ENCODE measurements at places on chromosomes 2 and 18.

DNA sequence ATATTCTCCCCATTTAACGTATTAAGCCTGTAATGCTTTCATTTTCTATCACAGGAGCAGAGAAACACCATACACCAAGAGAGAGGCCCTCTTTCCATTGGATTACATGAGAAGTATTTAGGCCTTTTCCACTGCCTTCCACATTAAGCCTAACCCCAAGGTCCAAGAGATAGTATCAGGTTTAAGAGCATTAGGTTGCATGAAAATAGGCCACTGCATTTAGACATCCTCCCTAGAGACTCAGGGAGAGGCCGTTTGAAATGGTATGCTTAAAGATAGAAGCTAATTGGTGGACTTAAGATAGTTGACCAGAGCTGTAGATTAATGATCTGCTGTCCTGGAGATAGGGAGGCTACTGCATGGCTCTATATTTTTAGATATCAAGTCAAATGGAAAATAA lies 128.5 kb upstream of the PTPRM start:
- no peak for DNase-seq

DNA sequence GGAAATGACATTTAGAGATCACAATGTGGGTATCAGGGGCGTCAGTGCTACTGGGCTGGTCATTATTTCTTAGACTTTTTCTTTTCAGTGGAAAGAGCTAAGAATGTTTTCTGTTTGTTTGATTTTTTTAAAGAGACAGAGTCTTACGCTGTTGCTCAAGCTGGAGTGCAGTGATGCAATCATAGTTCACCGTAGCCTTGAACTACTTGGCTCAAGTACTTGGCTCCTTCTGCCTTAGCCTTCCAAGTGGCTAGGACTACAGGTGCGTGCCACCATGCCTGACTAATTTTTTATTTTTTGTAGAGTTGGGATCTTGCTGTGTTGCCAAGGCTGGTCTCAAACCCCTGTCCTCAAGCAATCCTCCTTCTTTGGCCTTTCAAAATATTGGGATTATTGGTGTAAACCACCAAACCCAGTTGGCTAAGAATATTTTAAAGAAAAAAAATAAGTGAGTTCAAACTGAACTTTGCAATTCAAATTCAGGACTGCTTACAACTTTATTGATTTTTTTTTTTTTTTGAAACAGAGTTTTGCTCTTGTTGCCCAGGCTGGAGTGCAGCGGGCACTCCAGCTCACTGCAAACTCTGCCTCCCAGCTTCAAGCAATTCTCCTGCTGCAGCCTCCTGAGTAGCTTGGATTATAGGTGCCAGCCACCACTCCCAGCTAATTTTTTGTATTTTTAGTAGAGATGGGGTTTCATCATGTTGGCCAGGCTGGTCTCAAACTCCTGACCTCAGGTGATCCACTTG lies 154.2 kb downstream of the MIB1 start:
- no peak for DNase-seq

- DNase-seq = no peak
Observed at GRCh38 chr2:54471221-54471711, 15.1 kb downstream of the SPTBN1 start.

GRCh38 chr2:143123911-143124310 lies 5.3 kb upstream of the ARHGAP15 start:
- no peak for DNase-seq

DNA sequence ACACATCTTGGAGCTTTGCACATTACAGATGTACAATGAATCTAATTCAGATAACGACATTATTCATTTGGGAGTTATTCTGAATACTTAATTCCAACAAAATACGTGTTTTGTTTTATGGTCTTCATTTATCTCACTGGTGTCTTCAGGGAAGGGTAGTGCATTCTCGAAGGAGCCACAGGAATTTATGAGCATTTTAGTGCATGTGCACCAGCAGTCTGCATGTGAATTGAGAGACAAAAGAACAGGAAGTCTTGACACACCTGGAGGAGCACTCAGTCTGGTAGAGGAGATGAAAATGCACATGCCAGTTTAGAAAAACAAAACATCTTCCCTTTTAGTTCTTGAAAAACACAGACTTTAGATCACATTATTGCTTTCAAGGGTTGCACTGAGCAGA lies 228.7 kb downstream of the LRATD1 start:
- no peak for DNase-seq

DNA sequence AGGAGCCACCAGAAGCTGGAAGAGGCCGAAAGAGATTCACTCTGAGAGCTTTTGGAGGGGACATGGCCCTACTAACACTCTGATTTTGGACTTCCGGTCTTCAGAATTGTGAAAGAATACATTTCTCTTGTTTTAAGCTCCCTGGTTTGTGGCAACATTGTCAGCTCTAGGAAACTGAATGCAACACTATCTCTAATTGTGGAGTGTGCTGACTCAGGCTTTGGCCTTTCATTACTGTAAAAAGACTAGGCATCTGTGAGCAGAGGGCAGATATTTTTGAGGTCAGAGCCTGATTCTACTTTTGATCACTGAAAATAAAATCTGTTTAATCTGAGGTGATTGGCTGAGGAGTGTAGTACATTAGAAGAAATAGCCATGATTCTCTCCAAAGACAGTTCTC lies 185.4 kb upstream of the FAM98A start:
- no peak for DNase-seq

DNA sequence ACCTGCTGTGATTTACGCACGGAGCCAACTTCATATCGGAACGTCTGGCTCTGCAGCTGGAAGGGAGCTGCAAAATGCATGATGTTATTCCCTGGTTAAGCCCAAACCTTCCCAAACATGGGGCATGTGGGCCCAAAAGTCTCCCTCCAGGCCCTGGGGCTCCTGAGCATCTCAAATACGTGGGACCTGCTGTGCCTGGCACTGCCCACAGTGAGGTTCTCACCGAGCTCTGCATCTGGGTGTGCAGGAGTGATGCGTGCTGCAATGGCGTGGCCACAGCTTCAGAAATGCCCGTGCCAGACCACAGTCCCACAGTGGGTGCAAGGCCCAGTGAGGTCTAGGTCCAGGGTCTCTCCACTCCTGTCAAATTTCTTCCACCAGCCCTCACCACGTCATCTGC lies 503.3 kb downstream of the EIPR1 start:
- DNase-seq = no peak

- DNase-seq = no peak
Observed at GRCh38 chr18:5510135-5510846, 33.5 kb downstream of the EPB41L3 start.

Measured in GM19239 (cell line).